ENCODE measurements at places on chromosomes 4 and X. TPM values are rescaled to one million over a fixed set of nuclear protein-coding genes. Genes with fewer than 3 reads are reported as not detected.
A peak's percentile ranks its signal among the peaks of the same experiment; 100 is the strongest.

DNA sequence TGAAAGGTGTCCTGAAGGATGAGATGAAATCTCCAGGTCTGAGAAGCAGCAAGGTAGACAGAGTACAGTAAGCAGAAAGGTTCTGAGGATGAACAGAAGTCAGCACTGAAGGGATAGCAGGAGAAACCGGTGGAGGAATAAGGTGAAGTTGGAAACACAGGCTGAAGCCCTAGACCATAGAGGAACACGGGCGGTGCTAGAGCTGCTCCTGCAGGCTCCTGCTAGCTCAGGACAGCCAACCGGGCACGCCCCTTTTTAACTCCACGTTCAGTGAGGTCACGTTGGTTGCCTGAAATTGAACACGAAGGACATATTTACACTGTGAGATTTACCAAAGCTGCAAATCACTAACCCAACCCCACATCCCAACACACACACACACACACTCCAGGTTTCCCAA, 1886.4 kb upstream of the AGA start:
- no peak overlapping the region for H3K4me3 ChIP-seq
- peak; percentile 2 for DNase-seq
- no peak overlapping the region for H3K27ac ChIP-seq
- no peaks in the 10 kb centered on the region for H3K4me1 ChIP-seq
- no peaks in the 10 kb centered on the region for H3K27me3 ChIP-seq

DNA sequence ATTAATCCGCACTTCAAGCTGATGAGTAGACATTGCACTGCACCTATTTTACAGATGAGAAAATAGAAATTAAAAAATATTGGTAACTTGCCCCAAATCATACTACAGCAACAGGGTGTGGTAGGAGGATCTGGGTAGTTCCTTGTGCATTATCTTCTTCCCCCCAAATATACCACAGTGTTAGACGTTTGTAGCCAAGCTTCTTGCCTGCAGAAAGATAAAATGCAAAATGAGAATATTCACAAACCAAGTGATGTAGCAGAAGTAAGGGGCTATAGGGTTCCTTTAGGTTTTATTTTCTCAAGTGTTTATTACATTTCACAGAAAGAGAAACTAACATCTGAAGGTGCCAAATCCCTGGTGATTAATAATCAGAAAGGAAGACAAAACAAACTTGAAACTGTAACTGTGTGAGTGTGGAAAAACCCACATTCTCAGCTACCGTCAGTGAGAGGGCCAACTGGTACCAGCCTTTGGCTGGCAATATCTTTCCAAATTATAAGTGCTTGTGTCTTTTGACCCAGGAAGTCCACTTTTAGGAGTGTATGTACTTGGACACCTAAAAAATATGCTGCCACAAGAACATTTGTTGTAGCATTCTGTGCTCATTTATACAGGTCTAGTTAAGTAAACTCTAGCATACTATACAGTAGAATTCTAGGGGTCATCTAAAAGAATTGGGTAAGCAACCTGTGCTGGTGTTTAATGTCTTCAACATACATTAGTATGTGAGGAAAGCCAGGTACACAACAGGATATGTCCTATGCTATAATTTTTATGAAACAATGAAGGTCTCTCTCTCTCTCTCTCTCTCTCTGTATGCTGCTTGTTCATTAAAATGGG, 6.7 kb upstream of the CD38 start:
- H3K27ac ChIP-seq = no peak overlapping the region
- no peak overlapping the region for H3K4me3 ChIP-seq
- no peaks in the 10 kb centered on the region for H3K4me1 ChIP-seq

DNA sequence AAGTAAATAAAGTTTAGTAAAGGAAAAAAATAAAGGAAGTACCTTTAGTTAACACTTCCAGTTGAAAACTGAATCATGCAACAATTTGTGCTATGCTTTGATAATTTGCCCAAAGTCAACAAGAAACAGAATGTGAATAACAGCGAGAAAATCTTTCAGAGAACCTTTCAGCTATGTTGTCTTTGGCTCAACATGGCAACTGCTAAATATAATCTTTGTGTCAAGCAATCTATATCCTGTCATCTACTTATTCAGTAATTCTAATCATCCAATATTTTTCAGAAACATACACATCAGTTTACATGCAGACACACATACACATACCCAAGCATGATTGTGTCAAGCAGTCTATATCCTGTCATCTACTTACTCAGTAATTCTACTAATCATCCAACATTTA, 136.0 kb upstream of the PABPC4L start:
- H3K4me1 ChIP-seq = no peaks in the 10 kb centered on the region
- H3K4me3 ChIP-seq = no peak overlapping the region
- no peaks in the 10 kb centered on the region for H3K27me3 ChIP-seq
- no peaks in the 10 kb centered on the region for H3K36me3 ChIP-seq
- DNase-seq = no peak

DNA sequence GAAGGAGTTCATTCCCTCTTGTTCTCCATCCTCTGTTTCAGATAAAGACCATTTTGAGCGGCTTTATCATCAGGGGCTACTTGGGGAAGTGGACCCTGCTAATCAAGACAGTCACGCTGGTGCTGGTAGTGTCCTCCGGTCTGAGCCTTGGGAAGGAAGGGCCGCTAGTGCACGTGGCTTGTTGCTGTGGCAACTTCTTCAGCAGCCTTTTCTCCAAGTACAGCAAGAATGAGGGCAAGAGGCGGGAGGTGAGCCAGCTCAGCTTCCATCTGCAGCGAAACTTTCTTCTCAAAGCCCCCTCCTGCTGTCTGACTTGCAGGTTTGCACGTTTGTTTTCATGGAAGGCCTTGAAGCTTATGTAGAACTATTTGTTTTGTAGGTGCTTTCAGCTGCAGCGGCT, 49.5 kb downstream of the CLCN4 start:
- no peaks in the 10 kb centered on the region for H3K4me1 ChIP-seq
- H3K27me3 ChIP-seq = no peaks in the 10 kb centered on the region
- no peak for DNase-seq
- no peak overlapping the region for H3K4me3 ChIP-seq
- no peaks in the 10 kb centered on the region for H3K36me3 ChIP-seq

DNA sequence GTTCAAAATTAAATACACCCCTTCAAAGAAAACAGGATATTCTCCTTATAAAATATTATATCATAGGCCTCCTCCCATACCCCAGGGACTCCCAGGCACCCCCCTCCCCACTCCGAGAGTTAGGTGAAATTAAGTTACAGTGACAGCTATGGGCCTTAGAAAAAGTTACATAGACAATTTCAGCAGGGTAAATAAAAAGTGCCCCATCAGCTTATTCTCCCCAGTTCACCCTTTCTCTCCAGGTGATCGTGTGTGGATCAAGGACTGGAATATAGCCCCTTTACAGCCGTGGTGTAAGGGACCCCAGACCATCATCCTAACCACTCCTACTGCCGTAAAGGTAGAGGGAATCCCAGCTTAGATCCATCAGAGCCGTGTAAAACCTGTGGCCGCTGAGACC, 147.6 kb upstream of the FGF16 start:
- no peaks in the 10 kb centered on the region for H3K4me1 ChIP-seq
- no peaks in the 10 kb centered on the region for H3K27me3 ChIP-seq
- H3K36me3 ChIP-seq = no peaks in the 10 kb centered on the region
- H3K27ac ChIP-seq = no peak overlapping the region

GRCh38 chr4:138680989-138681604, 334.5 kb upstream of the NOCT start:
- H3K4me3 ChIP-seq = no peak overlapping the region
- DNase-seq = peak; percentile 84
- no peaks in the 10 kb centered on the region for H3K4me1 ChIP-seq

- no peaks in the 10 kb centered on the region for H3K36me3 ChIP-seq
- H3K4me3 ChIP-seq = no peak overlapping the region
- H3K27me3 ChIP-seq = no peaks in the 10 kb centered on the region
- no peak for DNase-seq
- peaks cover 20% of the 10 kb centered on the region for H3K4me1 ChIP-seq
Measured at GRCh38 chr4:140247237-140247636, 93.3 kb upstream of the MAML3 start.

DNA sequence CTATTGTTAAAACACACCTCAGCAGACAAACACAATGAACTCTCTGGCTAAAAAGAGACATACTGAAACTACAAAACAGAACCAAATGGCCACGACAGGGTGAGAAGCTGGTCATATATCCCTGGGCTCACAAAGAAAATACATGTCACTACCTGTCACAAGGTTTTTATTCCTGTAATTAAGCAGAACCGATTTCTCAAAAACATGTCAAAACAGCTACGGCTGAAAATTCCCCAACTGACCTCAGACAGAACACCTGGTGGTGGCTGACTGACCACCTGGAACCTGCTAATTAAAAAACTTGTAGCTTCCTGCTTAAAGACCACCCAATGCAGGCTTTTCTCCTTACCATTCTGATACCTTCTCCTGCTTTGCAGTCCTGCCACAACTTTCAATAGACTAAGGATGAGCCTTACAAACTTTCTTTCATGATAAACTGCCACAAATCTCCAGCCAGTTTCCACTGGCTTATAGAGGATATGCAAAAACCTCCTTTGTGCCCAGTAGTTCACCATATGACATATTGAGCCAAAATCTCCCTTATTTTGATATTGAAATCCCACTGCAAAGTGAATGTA, 571.9 kb downstream of the SPOCK3 start:
- no peak overlapping the region for H3K27ac ChIP-seq
- no peak for DNase-seq
- no peak overlapping the region for H3K4me3 ChIP-seq

GRCh38 chrX:129654652-129655546, at the start of gene APLN:
TSS of gene APLN (minus strand) at chrX:129654956. CDS start at chrX:129654630, 326 bp downstream.
- no peak within 1 kb of the TSS for H3K27ac ChIP-seq
- H3K4me1 ChIP-seq = peaks cover 14% of the 10 kb centered on the region
- no peak within 1 kb of the TSS for H3K4me3 ChIP-seq

GRCh38 chr4:168707205-168707604, 210.4 kb downstream of the PALLD start:
- no peaks in the 10 kb centered on the region for H3K27me3 ChIP-seq
- no peaks in the 10 kb centered on the region for H3K36me3 ChIP-seq
- peaks cover 5% of the 10 kb centered on the region for H3K4me1 ChIP-seq
- no peak for DNase-seq

GRCh38 chr4:184907216-184907615, 81.4 kb upstream of the ACSL1 start:
- no peak overlapping the region for H3K4me3 ChIP-seq
- no peak for DNase-seq
- H3K36me3 ChIP-seq = no peaks in the 10 kb centered on the region
- H3K27me3 ChIP-seq = no peaks in the 10 kb centered on the region
- no peaks in the 10 kb centered on the region for H3K4me1 ChIP-seq
- H3K27ac ChIP-seq = no peak overlapping the region

GRCh38 chrX:2145692-2146367, 354.9 kb downstream of the DHRSX start:
- no peaks in the 10 kb centered on the region for H3K36me3 ChIP-seq
- H3K4me3 ChIP-seq = no peak overlapping the region
- H3K4me1 ChIP-seq = no peaks in the 10 kb centered on the region
- DNase-seq = no peak

GRCh38 chrX:100895365-100896075, 21.4 kb upstream of the NOX1 start:
- no peak overlapping the region for H3K4me3 ChIP-seq
- no peak overlapping the region for H3K27ac ChIP-seq
- H3K36me3 ChIP-seq = no peaks in the 10 kb centered on the region
- H3K27me3 ChIP-seq = no peaks in the 10 kb centered on the region

GRCh38 chr4:121397941-121398601, 17.3 kb upstream of the QRFPR start:
- H3K27ac ChIP-seq = no peak overlapping the region
- no peak for DNase-seq
- H3K27me3 ChIP-seq = no peaks in the 10 kb centered on the region
- H3K4me3 ChIP-seq = no peak overlapping the region

DNA sequence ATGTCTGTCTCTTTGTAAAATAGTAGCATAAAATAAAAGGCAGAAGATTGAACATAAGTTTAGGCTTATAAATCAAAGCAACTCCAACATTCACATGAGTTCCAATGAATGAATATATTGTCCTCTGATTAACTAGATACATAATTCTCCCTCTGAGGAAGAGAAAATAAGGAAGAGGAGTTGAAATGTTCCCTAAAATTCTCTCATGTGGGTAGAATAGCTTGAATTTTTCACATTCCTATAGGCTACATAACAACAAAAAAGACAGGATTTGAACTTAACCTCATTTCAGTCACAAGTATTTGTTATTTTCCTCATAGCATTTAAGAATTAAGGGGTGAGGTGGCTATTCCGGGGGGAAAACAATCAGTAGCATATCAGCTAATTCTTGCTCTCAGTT, 462.4 kb upstream of the NDST4 start:
- H3K36me3 ChIP-seq = no peaks in the 10 kb centered on the region
- DNase-seq = no peak
- H3K27me3 ChIP-seq = no peaks in the 10 kb centered on the region
- H3K4me1 ChIP-seq = no peaks in the 10 kb centered on the region

DNA sequence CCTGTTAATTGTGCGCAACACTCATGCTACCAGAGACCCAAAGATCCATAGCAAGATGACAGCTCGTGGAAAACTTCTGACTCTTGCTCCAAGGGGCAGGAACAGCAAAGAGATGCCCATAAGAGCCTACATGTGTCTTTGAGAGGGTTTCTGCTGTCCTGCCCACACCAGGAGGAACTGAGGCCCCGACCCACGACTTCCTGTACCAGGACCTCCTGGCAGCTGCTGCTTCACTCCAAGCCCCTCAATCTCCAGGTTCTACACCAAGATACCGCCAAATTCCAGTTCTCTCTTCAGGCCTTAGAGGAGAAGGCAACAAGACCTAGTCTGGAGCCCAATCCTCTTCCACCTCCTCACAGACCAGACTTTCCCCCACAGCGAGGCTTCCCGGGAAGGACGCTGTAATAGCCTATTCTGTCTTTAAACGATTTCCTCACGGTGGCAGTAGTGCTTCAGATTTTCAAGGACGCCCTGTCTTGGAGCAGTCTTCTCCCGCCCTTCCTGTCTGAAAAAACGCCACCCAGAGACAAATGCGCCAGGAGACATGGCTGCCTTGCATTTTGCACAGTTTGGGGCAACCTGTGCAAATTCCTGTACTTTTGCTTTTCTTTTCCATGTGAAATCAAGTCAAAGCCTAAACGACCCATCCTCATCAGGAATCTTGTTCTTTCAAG, 230.2 kb upstream of the STK26 start:
- H3K27ac ChIP-seq = peak overlapping the region; percentile 59
- no peaks in the 10 kb centered on the region for H3K4me1 ChIP-seq
- no peaks in the 10 kb centered on the region for H3K36me3 ChIP-seq
- H3K4me3 ChIP-seq = no peak overlapping the region

GRCh38 chr4:25811374-25811690, 51.5 kb downstream of the SEL1L3 start:
- peak overlapping the region; percentile 42 for H3K27ac ChIP-seq
- peaks cover 40% of the 10 kb centered on the region for H3K4me1 ChIP-seq
- no peak for DNase-seq
- no peaks in the 10 kb centered on the region for H3K27me3 ChIP-seq
- no peak overlapping the region for H3K4me3 ChIP-seq

- no peak overlapping the region for H3K4me3 ChIP-seq
- H3K4me1 ChIP-seq = no peaks in the 10 kb centered on the region
- H3K27ac ChIP-seq = no peak overlapping the region
- no peak for DNase-seq
- H3K27me3 ChIP-seq = no peaks in the 10 kb centered on the region
Measured at GRCh38 chr4:138948918-138949317, 66.7 kb upstream of the NOCT start.

LGI2 gene
- 2.0 TPM for total RNA-seq

CLDN22 gene
- not detected for total RNA-seq

FGF5 gene
- total RNA-seq = not detected

PABPC1L2B gene
- total RNA-seq = not detected

HEPH gene
- total RNA-seq = 4.2 TPM

RAB41 gene
- not detected for total RNA-seq

FAM184B gene
- not detected for total RNA-seq

C4orf36 gene
- total RNA-seq = 3.6 TPM

HELT gene
- not detected for total RNA-seq

SCML2 gene
- total RNA-seq = 2.3 TPM

AFF2 gene
- total RNA-seq = 2.1 TPM

SPANXA1 gene
- total RNA-seq = not detected

ANTXR2 gene
- total RNA-seq = 34.6 TPM

P2RY10 gene
- 0.52 TPM for total RNA-seq

CLTRN gene
- total RNA-seq = 1.3 TPM

PRKG2 gene
- total RNA-seq = 0.99 TPM
